Fibroblast of villous mesenchyme (primary cell): ENCODE measurements at places on chromosomes 7 and 10.

- DNase-seq: no peak
Measured at GRCh38 chr10:45647118-45647517, 25.5 kb downstream of the ZFAND4 start.

DNA sequence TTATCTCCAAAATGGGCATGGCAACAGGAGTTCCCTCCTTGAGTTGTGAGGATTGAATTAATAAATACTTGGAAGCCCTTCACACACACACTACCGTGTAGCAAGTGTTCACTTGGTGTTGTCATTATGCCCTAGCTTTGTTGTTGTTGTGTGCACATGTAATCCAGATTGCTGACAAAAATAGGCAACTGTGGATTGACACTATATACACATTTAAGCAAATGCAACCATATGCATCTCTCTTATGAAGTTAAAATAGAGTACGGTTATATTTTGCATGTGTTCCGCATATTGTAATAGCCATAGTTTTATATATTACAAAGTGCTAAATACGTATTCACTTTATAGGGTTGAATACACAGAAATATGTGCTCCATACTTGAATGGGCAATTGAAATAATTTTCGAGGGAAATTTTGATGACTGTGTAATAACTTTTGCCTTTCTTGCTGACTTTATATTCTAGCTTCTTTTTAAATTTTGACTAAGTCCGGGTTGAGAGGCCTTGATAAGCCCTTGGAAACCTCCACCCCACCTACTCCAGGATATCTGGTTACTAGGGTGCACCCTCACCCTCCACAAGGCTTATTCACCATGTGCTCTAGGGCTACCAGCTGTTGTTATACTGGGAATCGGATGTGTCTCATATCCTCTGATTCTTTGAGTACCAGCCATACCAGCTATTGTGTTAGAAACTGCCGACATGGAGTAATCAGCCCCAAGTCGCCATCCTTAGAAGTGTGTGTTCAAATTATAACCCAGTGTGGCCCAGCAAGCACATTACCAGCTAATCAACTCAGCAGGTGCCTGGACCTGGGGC lies 265.0 kb downstream of the CAMK1D start:
- no peak for DNase-seq

- no peak for DNase-seq
Measured at GRCh38 chr7:100369105-100369504, 4.2 kb upstream of the PILRA start.

DNA sequence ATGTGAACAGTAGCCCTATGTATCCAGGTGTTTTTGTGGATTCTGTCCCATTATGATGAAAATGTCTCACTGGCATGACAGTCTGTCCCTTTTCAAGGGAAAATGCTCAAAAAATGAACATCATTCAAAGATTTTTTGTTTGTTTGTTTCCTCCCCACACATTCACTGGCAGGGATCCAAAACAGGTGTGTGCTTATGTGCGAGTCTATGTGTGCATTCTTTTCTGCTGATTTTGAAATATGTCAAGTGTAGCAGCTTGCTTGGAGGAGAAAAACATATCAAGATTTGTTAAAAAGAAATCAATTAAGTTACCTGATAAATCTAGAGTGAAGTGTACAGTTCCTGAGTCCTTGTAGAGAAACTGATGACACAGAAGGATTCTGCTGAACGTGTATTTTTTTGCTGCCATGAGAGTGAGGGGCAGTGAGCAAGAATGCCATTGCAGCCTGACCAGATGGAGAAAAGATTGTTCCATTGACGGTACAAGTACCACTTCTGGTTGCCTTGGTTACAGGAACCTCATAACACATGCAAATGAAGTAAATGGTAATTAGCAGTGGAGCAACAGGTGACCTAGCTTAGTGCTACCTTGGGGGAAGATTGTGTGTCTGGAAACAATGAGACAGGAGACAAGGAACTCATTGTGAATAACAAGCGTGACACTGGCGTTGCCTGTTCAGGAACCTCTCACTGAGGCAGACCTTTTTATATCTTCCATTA lies 277.4 kb upstream of the PHYHIPL start:
- no peak for DNase-seq

DNA sequence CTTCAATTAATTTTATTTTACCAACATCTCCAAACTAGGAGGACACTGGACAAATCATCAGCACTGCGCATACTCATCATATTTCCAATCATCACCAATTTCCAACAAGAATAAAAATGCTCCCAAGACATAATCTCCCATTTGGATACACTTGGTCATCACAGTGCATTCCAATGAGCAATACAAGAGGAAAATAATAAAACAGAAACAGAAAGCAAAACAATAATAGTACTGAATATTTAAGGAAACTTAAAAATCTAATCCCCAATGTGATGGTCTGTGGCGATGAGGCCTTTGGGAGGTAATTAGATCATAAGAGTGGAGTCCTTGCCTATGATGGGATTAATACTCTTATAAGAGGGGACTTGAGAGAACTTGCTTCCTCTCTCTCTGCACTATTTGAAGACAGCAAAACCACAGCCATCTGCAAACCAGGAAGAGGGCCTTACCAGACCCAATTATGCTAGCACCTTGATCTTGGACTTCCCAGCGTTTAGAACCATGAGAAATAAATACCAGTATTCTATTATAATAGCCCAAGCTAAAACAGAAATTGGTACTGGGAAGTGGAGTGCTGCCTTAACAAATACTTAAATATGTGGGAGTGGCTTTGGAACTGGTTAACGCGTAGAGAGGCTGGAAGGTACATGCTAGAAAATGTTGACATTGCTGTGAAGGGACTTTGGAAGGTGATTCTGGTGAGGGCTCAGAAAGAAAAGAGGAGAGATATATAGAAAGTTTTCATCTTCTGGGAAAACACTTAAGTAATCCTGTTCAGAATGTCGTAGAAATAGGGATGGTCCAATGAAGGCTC lies 91.5 kb downstream of the JAZF1 start:
- DNase-seq: no peak

- no peak for DNase-seq
Measured at GRCh38 chr7:82700741-82701140, 257.2 kb upstream of the CACNA2D1 start.
